ENCODE measurements at places on chromosomes 1 and 21.

- DNase-seq: peak; percentile 51
These were observed 10.9 kb downstream of the NRDC start for GRCh38 chr1:51867479-51868232.

GRCh38 chr1:180482425-180483275 lies 19.7 kb downstream of the ACBD6 start:
- peak; percentile 78 for DNase-seq

- no peak for DNase-seq
These were observed at the start of gene ADGRL4 for GRCh38 chr1:79006564-79006963. ADGRL4 (minus strand) TSS chr1:79006730; CDS start chr1:79006654, 76 bp downstream.

DNA sequence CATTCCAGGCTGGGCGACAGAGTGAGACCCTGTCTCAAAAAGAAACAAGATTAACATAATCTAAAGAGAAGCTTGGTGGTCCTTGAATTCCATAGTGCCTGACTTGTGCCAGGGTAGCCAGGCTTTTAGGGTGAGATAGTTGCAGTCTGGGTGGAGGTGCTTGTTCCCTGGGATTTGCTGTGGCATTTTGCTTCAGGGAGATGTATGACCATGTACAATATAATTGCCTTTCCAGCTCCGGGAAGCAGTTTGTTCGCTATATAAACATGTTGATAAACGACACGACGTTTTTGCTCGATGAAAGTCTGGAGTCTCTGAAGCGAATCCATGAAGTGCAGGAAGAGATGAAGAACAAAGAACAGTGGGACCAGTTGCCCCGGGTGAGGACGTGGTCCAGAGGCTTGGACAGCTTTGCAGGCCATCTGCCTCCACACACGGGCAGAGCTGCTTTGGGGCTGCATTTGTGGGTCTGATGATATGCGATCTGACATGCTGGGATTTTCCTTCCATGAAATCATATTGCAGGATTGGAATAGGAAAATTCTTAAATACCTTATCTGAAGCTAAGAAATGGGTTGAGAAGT lies 49.4 kb upstream of the KIF1B start:
- DNase-seq: no peak

- no peak for DNase-seq
These were observed 47.7 kb downstream of the ETS2 start for GRCh38 chr21:38853421-38853919.

- DNase-seq: peak; percentile 74
These were observed 126.7 kb upstream of the CSF3R start for GRCh38 chr1:36609241-36610027.

Data from suppressor macrophage (primary cell).